ENCODE measurements at places on chromosomes 4 and X. TPM values are rescaled to one million over a fixed set of nuclear protein-coding genes. Genes with fewer than 3 reads are reported as not detected.
A peak's percentile ranks its signal among the peaks of the same experiment; 100 is the strongest.

DNA sequence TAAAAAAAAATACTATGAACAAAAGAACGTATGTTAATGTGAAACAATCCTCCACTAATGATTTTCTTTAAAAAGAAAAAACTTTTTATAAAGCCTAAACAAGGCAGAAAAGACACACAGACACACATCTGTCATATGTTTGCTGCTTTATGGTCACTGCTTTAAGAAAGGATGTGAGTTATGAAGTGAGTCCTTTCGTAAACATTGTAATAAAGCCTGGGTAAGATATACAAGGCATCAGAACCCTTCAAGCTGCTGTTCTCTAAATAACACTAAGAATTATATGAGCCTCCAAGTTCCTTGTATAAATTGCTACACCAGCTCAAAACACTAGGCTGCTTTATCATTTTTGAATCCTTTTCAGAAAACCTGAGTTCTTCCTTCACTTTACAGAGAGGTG lies 81.6 kb downstream of the FBXO8 start:
- no peaks in the 10 kb centered on the region for H3K36me3 ChIP-seq
- no peak overlapping the region for H3K4me3 ChIP-seq
- no peak overlapping the region for H3K27ac ChIP-seq
- no peak for DNase-seq
- H3K4me1 ChIP-seq = no peaks in the 10 kb centered on the region

GRCh38 chr4:87007528-87008446 lies 73.0 kb downstream of the AFF1 start:
- no peaks in the 10 kb centered on the region for H3K36me3 ChIP-seq
- H3K27ac ChIP-seq = peak overlapping the region; percentile 95
- H3K27me3 ChIP-seq = no peaks in the 10 kb centered on the region
- H3K4me1 ChIP-seq = no peaks in the 10 kb centered on the region

DNA sequence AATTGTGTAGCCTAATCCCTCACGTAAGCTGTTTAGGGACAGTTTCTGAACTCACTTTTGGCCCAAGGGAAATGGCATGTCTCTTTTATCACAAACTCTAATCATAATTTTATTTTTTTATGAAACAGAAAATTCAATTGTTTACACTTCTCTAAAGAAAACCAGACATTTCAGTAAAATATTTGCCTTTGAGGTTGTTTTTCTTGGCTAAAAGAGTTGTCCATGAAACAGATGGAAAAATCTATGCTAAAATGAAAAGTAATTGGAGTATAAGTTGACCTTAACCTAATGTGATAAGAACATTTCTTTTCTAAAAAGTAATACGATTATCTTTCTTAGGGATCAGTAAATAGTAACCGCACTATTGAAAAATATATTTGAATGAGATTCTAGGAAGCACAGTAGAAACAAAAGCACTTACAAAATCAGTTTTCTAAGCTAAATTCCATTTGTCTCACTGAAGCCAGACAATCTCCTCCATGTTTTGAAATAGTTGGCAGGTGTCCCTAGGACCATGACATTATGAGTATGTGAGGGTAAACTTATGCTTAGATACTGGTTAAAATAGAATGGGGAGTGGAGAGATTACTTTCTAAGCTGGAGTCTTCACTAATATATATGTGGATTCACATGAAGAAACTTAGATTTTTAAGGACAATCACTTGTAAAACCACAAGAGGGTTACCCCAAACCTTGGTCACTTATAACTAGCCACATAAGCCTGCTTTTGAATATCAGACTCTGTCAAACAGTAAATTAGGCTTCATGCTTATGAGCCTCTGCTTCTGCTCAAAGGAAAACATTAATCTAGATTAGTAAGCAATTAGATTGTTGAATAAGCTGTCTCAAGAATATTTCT lies 20.1 kb upstream of the TET2 start:
- no peaks in the 10 kb centered on the region for H3K36me3 ChIP-seq
- H3K4me3 ChIP-seq = no peak overlapping the region
- no peak overlapping the region for H3K27ac ChIP-seq
- H3K4me1 ChIP-seq = no peaks in the 10 kb centered on the region

DNA sequence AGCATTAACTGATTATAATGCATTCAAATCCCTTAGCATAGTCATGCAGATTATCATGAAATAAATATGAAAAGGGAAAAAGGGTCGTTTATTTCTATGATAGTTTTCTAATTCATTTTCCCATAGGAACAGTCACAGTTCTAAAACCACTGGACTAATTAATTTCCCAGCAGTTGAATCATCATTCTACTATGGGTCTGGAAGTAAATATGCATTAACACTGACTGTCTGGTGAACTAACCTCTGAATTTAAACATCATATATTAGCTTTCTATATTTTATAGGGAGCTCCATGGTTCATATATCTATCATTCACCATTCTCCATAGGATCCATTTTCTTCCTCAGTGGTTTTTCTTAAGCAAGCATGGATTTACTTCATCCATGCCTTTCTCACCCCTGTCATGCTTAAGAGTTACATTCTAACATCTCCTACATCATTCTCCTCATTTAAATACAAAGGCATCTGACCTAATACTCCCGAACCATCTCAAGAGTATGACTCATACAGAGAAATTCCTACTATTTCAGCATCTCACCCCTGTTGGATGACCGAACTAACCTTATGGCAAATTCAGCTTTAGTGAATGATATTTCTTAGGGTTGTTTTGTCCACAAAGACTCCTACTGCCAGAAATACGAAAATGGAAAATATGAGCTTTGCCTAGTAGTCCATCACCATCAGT lies 198.7 kb upstream of the ADAMTS3 start:
- no peak for DNase-seq
- H3K27ac ChIP-seq = peak overlapping the region; percentile 64
- no peaks in the 10 kb centered on the region for H3K36me3 ChIP-seq
- no peaks in the 10 kb centered on the region for H3K27me3 ChIP-seq
- no peaks in the 10 kb centered on the region for H3K4me1 ChIP-seq

GRCh38 chr4:7192252-7193029 lies at the start of gene SORCS2:
Gene SORCS2 (plus strand): TSS chr4:7192538.
- H3K27me3 ChIP-seq = no peaks in the 10 kb centered on the region
- DNase-seq = peak; percentile 80
- H3K4me3 ChIP-seq = peak within 1 kb of the TSS; percentile 23
- H3K36me3 ChIP-seq = no peaks in the 10 kb centered on the region
- no peaks in the 10 kb centered on the region for H3K4me1 ChIP-seq

DNA sequence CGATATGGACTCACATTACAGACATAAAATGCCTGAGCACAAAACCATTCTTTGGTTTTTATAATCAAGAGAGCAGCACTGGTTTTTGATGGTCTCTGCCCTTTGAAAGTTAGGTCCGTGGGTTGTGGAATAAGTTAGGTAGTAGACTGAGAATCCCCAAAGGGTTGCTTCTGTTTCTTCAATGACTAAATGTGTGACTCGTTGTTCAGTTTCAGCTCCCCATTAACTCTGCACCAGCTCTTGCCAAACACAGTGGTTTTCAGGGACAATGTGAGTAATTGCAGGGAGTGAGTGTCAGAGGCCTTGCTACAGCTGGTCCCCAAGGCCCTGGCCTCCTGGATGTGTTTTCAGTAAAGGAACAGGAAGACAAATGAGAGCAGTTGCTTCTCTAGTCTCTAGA lies 24.8 kb downstream of the SMIM20 start:
- no peak for DNase-seq
- no peaks in the 10 kb centered on the region for H3K4me1 ChIP-seq
- H3K36me3 ChIP-seq = no peaks in the 10 kb centered on the region
- H3K4me3 ChIP-seq = no peak overlapping the region
- H3K27ac ChIP-seq = no peak overlapping the region

DNA sequence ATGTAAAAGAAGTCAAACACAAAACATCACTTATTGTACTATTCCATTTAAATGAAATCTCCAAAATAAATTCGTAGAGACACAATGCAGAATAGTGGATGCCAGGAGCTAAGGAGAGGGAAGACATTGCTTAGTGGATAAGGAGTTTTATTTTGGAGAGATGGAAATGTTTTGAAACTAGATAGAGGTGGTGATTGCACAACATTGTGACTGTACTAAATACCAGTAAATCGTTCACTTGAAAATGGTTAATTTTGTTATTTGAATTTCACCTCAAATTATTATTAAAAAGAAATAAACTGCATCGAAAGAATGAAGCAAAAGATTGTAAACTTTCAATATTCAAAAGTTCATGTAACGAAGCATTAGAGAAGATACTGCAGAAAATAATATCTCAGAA lies 9.7 kb upstream of the ACSL4 start:
- no peak overlapping the region for H3K27ac ChIP-seq
- H3K27me3 ChIP-seq = no peaks in the 10 kb centered on the region
- DNase-seq = no peak
- H3K36me3 ChIP-seq = no peaks in the 10 kb centered on the region

- no peak for DNase-seq
- H3K27me3 ChIP-seq = no peaks in the 10 kb centered on the region
- H3K36me3 ChIP-seq = no peaks in the 10 kb centered on the region
- H3K4me3 ChIP-seq = no peak overlapping the region
- H3K4me1 ChIP-seq = no peaks in the 10 kb centered on the region
Observed at GRCh38 chr4:183633476-183634400, 25.2 kb downstream of the RWDD4 start.

DNA sequence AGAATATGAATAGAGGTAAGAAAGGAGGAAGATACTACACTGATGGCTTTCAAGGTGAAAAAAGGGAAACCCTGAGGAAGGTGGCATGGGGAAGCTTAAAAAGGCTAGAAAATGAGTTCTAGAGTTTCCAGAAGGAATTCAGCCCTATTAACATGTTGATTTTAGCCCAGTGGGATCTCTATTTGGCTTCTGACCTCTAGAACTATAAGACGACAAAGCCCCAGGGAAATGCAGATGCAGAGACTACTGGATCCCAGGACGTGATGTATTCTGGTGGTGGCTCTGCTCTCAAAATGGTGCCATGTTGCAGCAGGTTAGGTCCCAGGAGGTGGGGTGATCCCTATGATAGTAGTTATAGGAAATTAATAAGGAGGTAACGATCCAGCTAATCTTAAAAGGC lies 120.4 kb downstream of the TMA16 start:
- DNase-seq = no peak
- no peak overlapping the region for H3K4me3 ChIP-seq
- no peak overlapping the region for H3K27ac ChIP-seq
- H3K36me3 ChIP-seq = no peaks in the 10 kb centered on the region

- H3K27me3 ChIP-seq = no peaks in the 10 kb centered on the region
- H3K4me3 ChIP-seq = no peak overlapping the region
- no peak for DNase-seq
- H3K4me1 ChIP-seq = no peaks in the 10 kb centered on the region
Observed at GRCh38 chrX:27186671-27187070, 276.5 kb downstream of the PPP4R3C start.

GRCh38 chrX:20061855-20062254 lies 54.9 kb downstream of the MAP7D2 start:
- no peaks in the 10 kb centered on the region for H3K4me1 ChIP-seq
- no peaks in the 10 kb centered on the region for H3K27me3 ChIP-seq
- H3K36me3 ChIP-seq = no peaks in the 10 kb centered on the region
- H3K27ac ChIP-seq = no peak overlapping the region
- no peak for DNase-seq

DNA sequence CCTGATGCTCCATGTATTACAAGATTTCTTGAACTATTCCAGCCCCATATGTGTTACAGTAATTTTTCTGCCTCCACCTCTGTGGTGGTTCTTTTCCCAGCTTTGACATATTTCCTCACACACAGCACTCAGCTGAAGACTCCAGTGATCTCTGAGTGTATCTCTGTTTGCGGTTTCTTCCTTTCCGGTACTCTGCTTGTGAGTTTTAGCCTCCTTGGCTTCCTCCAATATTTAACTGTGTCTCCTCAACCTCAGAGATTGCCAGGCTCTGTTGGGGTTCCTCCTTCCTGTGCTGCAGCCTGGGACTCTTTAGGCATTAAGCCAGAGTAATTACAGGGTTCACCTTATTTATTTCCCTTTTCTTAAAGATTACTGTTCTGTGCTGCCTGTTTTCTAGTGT lies 73.2 kb downstream of the NFKB1 start:
- H3K36me3 ChIP-seq = no peaks in the 10 kb centered on the region
- H3K27ac ChIP-seq = peak overlapping the region; percentile 35
- H3K27me3 ChIP-seq = no peaks in the 10 kb centered on the region
- no peak for DNase-seq

DNA sequence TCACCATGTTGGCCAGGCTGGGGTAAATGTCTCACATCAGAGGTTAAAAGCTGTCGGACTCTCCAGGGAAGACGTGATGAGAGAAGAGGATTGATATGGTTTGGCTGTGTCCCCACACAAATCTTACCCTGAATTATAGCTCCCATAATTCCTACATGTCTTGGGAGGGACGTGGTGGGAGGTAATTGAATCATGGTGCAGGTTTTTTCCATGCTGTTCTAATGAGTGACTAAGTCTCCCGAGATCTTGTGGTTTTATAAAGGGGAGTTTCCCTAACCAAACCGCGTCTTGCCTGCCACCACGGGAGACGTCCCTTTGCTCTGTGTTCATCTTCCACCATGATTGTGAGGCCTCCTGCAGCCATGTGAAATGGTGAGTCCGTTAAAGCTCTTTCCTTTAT lies 64.4 kb downstream of the ASMT start:
- no peaks in the 10 kb centered on the region for H3K4me1 ChIP-seq
- no peaks in the 10 kb centered on the region for H3K36me3 ChIP-seq
- no peak overlapping the region for H3K4me3 ChIP-seq

GRCh38 chr4:104728380-104729122 lies 233.9 kb upstream of the CXXC4 start:
- no peaks in the 10 kb centered on the region for H3K4me1 ChIP-seq
- no peak overlapping the region for H3K27ac ChIP-seq
- H3K36me3 ChIP-seq = no peaks in the 10 kb centered on the region
- DNase-seq = no peak

- no peak overlapping the region for H3K4me3 ChIP-seq
- no peak for DNase-seq
Observed at GRCh38 chrX:17930850-17931249, 69.8 kb upstream of the RAI2 start.

- H3K4me1 ChIP-seq = no peaks in the 10 kb centered on the region
- H3K36me3 ChIP-seq = no peaks in the 10 kb centered on the region
- no peak overlapping the region for H3K27ac ChIP-seq
- no peak overlapping the region for H3K4me3 ChIP-seq
- no peak for DNase-seq
- H3K27me3 ChIP-seq = no peaks in the 10 kb centered on the region
Observed at GRCh38 chrX:69321789-69322188, 156.5 kb upstream of the PJA1 start.

- H3K27me3 ChIP-seq = no peaks in the 10 kb centered on the region
- DNase-seq = no peak
- no peaks in the 10 kb centered on the region for H3K36me3 ChIP-seq
- H3K4me3 ChIP-seq = no peak overlapping the region
- no peak overlapping the region for H3K27ac ChIP-seq
Observed at GRCh38 chrX:2220829-2221567, 279.8 kb downstream of the DHRSX start.

The CACNA1F gene
- total RNA-seq = 0.07 TPM

The BRS3 gene
- total RNA-seq = 1.0 TPM

The CT45A10 gene
- total RNA-seq = not detected

The GPM6B gene
- total RNA-seq = 44.1 TPM

The GAGE12C gene
- not detected for total RNA-seq

The PNMA6F gene
- total RNA-seq = not detected

The SPANXA2 gene
- not detected for total RNA-seq

The AADAT gene
- 20.9 TPM for total RNA-seq

The PABPC1L2A gene
- total RNA-seq = not detected

The MEPE gene
- not detected for total RNA-seq
